Naive thymus-derived CD8-positive, alpha-beta T cell (primary cell): ENCODE measurements at places on chromosomes 5 and 9.

GRCh38 chr5:35924950-35925722, 13.3 kb downstream of the CAPSL start:
- peak; percentile 85 for DNase-seq

- DNase-seq, result no peak
Measured at GRCh38 chr9:10015755-10016154, 597.0 kb downstream of the PTPRD start.

DNA sequence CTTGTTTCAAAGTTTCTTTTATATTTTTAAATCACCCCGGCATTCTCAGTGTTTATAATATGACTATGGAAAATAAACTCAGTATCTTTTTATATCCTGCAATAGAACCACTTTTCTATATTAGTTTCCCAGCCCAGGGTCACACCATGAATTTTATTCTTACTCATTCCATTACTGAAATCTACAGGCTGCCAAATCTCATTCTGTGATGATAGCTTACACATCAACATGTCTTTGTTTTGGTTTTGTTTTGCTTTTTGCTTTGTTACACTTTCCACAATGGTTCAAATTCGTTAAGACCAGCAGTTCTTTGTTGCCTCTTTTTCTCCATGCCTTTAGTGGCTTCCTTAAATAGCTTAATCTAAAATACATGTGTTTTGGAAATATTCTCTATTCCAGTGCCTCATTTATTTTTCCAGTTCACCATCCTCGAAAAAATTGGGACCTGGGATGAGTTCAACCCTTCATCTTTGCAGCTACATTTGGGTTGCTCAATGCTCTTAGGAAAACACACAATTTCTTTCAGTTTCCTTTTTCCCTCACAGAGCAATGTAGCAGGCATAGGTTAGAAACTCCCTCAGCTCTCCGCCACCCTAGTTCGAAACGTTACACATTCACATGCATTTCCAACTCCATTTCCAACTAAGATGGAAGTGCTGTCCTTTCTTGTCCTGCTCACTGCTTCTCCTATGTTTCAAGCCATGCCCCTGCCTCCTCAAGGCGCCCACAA, 1146.3 kb downstream of the MAT2B start:
- no peak for DNase-seq

GRCh38 chr9:130078547-130078946, 24.8 kb downstream of the GPR107 start:
- no peak for DNase-seq

GRCh38 chr9:5665059-5665458, 36.2 kb downstream of the RIC1 start:
- DNase-seq, result no peak

- DNase-seq, result no peak
Measured at GRCh38 chr9:105064248-105065097, 136.5 kb upstream of the ABCA1 start.

- DNase-seq, result no peak
Measured at GRCh38 chr5:177474846-177475562, 1.6 kb upstream of the DBN1 start.

- no peak for DNase-seq
Measured at GRCh38 chr5:139676951-139677735, 29.0 kb downstream of the CXXC5 start.

GRCh38 chr5:88688984-88689667, 193.9 kb downstream of the MEF2C start:
- no peak for DNase-seq

- no peak for DNase-seq
Measured at GRCh38 chr9:90915693-90916092, 114.1 kb downstream of the SYK start.

DNA sequence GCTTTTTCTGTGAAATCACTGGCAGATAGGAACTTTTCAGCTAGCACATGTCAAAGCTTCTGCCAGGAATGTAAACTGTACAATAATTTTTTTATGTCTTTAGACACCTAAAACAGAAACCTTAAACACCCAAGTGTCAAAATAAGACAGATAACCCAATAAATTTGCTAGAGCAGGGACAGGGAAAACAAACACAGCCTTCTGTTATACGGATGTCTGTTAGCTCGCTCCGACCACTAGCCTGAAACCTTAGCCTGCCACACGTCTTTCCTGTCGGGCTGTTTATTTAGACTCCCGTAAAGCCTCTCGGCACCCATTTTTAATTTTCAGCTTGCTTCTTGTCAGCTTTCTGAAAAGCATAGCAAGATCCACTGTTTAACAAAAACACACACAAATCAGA, 355.4 kb upstream of the SLC24A2 start:
- DNase-seq, result no peak

GRCh38 chr5:176407456-176408251, 8.7 kb downstream of the CLTB start:
- DNase-seq, result no peak

DNA sequence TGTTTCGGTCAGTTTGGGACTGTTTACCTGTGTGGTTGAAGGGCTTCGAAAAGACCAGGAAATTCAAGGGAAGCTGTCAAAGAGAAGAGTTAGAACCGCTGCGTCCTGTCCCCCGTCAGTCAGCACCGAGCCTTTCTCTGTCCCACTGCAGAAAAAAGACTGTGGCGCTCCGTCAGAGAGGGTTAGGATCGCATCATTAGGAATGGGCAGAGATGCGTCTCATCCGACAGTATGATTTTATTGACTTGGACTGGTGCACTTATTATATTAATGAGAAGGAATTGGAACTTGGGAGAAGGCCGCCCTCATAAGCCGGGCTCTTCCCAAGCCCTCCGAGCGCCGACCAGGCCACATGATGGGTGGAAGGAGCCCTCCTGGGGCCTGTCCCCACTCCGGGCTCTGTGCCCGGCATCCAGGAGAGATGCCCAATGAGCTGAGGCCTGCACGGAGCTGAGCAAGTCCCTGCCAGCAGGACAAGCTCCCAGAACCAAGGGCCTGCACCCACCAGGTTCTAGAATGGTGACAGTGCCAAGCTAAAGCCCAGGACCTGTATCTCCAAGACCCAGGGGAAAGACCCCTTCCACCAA, 71.5 kb downstream of the NEK6 start:
- no peak for DNase-seq

DNA sequence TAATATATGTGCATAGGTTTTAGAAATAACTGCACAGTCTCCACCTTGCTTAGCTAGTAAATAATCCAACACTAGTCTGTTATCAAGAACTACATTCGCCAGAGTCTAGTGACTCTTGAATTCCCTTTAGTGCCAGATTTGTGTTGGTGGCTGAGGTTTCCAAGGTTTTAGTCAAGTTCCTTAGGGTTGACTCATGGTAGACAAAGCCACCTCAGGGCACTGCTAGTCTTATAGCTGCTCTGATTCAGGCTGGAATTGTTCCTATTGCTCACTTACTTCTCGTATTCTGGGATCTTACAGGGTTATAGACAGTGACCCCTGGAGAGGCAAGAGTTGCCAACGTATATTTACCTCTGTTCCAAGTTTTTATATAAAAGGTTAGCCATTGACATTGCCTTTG, 1369.8 kb upstream of the CDH9 start:
- DNase-seq, result no peak

- no peak for DNase-seq
Measured at GRCh38 chr9:27203783-27204182, 93.2 kb downstream of the EQTN start.

DNA sequence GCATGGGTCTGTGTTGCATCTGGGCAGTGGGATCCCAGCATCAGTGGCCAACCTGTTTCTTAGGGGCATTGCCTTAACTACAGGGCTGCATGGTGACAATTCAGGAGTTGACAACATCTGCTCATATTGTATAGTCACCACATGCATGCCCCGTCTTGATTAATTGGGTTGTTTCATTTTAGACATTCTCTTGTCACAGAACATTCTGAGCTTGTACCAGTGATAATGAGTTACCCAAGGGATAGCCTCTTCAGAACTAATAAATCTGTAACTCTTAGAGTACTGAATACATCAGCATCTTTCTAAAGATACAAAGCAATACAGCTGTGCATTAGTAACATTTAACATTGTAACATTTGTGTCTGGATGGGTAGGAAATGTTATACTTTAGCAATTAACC, 426.5 kb upstream of the CD180 start:
- DNase-seq, result no peak

DNA sequence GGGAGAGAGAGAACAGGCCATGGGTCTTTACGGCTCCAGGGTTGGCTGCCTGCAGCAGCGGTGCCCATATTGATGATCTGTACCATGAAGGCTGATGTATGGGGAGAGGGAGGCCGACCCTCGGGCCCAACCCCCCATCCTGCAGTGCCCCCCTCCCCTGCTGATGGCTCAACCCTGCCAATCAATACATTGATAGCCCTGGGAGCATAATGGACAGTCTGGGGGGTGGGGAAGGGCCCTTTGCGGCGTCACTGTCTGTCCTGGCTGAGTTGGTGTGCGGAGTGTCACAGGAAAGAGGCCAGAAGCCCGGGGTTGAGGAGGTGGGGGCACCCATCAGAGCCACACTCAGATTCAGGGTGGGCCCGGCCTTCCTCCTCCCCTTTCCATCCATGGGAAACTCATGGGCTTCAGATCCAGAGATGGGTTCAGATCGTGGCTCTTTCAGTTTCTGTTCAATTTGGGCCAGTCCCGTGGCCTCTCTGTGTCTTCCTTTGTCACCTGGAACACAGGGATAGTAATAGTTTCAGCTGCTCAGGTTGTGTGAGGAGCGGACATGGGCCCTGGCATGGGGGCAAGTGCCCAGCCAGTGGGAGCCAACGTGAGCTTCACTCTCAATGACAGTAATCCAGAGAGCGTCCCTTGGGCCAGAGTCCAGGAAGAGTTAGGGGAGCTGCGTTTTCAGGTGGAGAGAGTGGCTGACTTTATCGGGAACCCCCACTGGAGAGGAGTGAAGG, 9.5 kb downstream of the FGF18 start:
- DNase-seq, result no peak

GRCh38 chr9:113349445-113350094, at the start of gene BSPRY:
Gene BSPRY, plus strand, starts transcription at chr9:113349541. Its CDS starts 39 bp downstream, at chr9:113349580.
- peak; percentile 28 for DNase-seq

GRCh38 chr5:33688066-33688465, 203.7 kb downstream of the ADAMTS12 start:
- no peak for DNase-seq
